ENCODE measurements at places on chromosomes 7 and 10.

DNA sequence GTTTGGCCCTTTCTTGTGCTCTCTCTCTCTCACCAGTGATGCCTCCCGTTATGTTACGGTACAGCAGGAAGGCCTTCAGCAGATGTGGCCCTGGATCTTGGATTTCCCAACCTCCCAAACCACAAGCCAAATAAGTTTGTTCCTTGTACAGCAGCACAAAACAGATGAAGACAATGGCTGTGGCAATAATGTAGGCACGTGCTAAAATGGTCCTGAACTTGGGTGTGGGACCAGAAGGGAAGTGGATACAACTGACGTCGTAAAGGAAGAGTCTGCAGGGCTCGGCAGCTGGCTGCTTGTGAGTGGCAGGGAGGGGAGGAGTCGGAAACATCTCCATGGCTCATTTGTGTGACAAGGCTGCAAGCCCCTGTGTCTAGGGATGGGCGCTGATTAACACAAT is 26.8 kb downstream of the PROSER2 start:
- no peaks in the 10 kb centered on the region for H3K36me3 ChIP-seq
- no peak for DNase-seq
- no peaks in the 10 kb centered on the region for H3K27me3 ChIP-seq

- H3K4me3 ChIP-seq = no peak overlapping the region
- H3K27me3 ChIP-seq = no peaks in the 10 kb centered on the region
- no peaks in the 10 kb centered on the region for H3K36me3 ChIP-seq
- no peak overlapping the region for H3K27ac ChIP-seq
- DNase-seq = no peak
- peaks cover 44% of the 10 kb centered on the region for H3K4me1 ChIP-seq
Observed at GRCh38 chr7:4748231-4748681, 27.2 kb upstream of the AP5Z1 start.

- DNase-seq = no peak
- H3K36me3 ChIP-seq = no peaks in the 10 kb centered on the region
- H3K4me3 ChIP-seq = no peak overlapping the region
- H3K4me1 ChIP-seq = peaks cover 20% of the 10 kb centered on the region
- H3K27me3 ChIP-seq = no peaks in the 10 kb centered on the region
Observed at GRCh38 chr7:138478499-138478908, 18.4 kb downstream of the TRIM24 start.

DNA sequence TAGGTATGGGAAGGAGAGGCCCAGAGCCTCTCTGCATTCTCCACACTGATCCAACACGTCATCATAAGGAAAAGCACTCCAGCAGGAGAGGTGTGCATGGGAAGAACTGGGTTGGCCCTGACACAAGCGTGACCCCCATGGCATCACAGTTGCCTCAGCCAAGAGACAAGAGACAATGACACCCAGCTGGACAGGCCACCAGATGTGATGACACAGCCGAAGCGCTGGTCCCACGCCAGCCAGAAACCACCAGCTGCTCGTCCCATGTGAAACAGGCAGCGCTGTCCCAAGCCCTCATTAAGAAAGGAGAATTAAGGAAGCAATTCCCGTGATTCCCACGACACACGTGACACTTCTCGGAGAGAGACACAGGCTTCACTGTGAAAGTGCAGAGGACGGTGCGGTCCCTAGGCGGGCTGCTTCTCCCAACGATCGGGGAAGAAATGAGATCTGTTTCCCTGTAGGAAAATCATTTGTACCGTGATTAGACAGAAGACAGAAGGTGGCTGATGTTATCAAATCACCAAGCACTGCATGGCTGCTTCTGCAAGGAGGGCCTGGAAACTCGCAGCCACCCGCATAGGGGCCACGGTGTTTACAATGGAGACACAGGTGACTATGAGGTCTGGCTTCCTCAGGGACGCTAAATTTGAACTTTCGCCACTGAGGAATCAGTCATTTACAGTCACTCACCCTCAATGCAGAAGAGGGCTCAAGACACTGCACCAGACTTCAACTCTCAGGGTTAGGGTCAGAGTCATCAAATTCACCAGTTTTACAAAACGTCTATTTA is 74.5 kb downstream of the DIP2C start:
- no peaks in the 10 kb centered on the region for H3K27me3 ChIP-seq
- H3K36me3 ChIP-seq = no peaks in the 10 kb centered on the region
- no peak overlapping the region for H3K4me3 ChIP-seq
- no peak for DNase-seq
- H3K4me1 ChIP-seq = no peaks in the 10 kb centered on the region

GRCh38 chr10:50605269-50605950 is 18.3 kb downstream of the SGMS1 start:
- DNase-seq = no peak
- no peak overlapping the region for H3K27ac ChIP-seq
- no peaks in the 10 kb centered on the region for H3K27me3 ChIP-seq
- peaks cover 61% of the 10 kb centered on the region for H3K4me1 ChIP-seq

- no peak overlapping the region for H3K4me3 ChIP-seq
- no peak for DNase-seq
- H3K4me1 ChIP-seq = no peaks in the 10 kb centered on the region
- no peaks in the 10 kb centered on the region for H3K36me3 ChIP-seq
- H3K27ac ChIP-seq = no peak overlapping the region
- H3K27me3 ChIP-seq = no peaks in the 10 kb centered on the region
Observed at GRCh38 chr7:133753513-133753912, 373.6 kb upstream of the LRGUK start.

DNA sequence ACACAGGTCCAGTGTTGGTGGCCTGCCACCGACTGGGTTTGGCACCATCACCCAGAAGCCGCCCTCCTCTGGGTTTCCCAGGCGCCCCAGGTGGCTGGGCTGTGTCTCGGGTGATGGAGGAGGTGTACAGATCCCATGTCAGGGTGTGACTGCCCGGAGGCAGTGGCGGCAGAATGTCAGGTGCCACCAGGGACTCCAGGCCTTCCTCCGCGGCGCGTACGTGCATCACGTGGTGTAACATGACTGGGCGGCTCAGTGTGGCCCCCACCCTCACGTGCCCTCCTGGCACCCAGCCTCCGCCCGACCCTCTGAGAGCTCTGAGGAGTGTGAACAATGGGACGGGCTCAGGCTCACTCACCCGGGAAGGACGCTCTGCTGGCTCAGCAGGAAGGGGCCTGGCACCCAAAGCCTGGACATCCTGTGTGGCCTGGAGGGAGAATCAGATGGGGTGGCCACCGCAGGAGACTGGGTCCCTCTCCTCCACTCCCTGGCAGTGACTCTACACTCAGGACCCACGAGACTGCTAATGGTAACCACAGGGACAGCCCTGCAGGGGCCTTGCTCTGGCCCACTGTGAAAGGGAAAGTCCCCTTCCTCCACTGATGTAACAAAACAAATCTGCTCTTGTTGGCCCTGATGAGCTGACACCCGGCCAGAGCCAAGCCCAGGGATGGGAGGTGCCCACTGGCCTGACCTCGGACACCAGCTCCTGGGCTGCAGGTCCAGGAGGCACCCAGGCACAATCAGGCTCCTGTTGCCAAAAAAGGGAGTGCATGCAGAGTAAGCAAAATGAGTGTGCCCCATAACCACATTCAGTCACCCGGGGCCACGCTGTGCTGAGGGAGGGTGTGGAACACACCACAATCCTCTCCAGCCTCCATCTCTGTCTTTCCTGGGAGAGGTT is 164.8 kb downstream of the PRKAG2 start:
- no peak overlapping the region for H3K4me3 ChIP-seq
- no peaks in the 10 kb centered on the region for H3K4me1 ChIP-seq
- no peak overlapping the region for H3K27ac ChIP-seq
- no peak for DNase-seq

GRCh38 chr7:116952635-116953371 is 498 bp upstream of the ST7 start:
- no peaks in the 10 kb centered on the region for H3K36me3 ChIP-seq
- peak overlapping the region; percentile 76 for H3K27ac ChIP-seq
- peak overlapping the region; percentile 66 for H3K4me3 ChIP-seq
- no peak for DNase-seq
- peaks cover 8% of the 10 kb centered on the region for H3K4me1 ChIP-seq

DNA sequence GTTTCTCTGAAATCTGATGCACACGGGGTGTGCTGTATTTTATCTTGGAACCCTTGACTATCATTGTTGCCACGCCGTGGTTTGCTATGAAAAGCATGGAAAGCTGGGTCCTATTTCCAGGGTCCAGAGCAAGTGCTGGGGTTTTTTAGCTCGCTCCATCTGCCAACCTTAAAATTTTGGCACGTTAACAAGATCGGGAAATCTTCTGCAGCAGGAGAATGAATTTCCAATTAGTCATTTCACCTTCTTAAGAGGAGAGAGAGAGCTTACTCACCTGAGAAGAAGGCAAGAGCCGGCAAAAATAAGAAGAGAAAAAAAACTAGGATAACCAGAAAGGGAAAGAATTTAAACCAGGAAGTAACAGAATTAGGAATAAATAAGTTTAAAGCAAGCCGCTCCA is 223.6 kb upstream of the CELF2 start:
- no peak overlapping the region for H3K4me3 ChIP-seq
- H3K36me3 ChIP-seq = no peaks in the 10 kb centered on the region
- H3K27me3 ChIP-seq = no peaks in the 10 kb centered on the region
- no peaks in the 10 kb centered on the region for H3K4me1 ChIP-seq

DNA sequence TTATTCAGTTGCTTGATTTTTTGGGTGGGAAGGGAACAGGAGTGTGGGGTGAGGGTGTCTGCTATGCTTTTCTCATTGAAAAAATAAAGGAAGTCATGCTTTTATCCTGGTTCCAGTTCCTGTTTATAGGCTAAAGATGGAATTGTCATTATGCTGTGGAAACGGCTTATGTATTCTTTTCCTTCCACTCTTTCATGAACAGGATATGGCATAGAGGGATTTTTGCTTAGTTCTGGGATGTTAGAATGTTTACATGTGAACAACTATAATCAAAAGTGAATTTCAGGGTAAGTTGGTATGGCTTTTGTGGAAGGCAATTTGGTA is 35.9 kb upstream of the PTPN12 start:
- no peaks in the 10 kb centered on the region for H3K36me3 ChIP-seq
- no peaks in the 10 kb centered on the region for H3K4me1 ChIP-seq
- no peak overlapping the region for H3K27ac ChIP-seq
- DNase-seq = no peak

DNA sequence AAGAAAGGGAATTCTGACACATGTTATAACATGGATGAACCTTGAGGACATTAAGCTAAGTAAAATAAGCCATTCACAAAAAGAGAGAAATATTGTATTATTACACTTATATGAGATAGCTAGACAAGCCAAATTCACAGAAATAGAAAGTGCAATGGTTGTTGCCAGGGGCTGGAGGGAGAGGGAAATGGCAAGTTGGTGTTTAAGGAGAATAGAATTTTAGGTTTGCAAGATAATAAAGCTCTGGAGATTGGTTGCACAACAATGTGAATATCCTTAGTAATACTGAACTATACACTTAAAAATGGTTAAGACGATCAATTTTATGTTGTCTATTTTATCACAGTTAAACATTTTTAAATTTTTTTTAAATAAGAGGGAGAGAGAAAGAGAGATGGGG is 25.0 kb upstream of the ADD3 start:
- DNase-seq = no peak
- no peaks in the 10 kb centered on the region for H3K36me3 ChIP-seq
- H3K4me1 ChIP-seq = peaks cover 8% of the 10 kb centered on the region
- no peak overlapping the region for H3K4me3 ChIP-seq
- peak overlapping the region; percentile 53 for H3K27ac ChIP-seq
- no peaks in the 10 kb centered on the region for H3K27me3 ChIP-seq

GRCh38 chr7:29274146-29275017 is 79.8 kb downstream of the CHN2 start:
- no peaks in the 10 kb centered on the region for H3K27me3 ChIP-seq
- no peak overlapping the region for H3K27ac ChIP-seq
- no peaks in the 10 kb centered on the region for H3K36me3 ChIP-seq
- H3K4me3 ChIP-seq = no peak overlapping the region

DNA sequence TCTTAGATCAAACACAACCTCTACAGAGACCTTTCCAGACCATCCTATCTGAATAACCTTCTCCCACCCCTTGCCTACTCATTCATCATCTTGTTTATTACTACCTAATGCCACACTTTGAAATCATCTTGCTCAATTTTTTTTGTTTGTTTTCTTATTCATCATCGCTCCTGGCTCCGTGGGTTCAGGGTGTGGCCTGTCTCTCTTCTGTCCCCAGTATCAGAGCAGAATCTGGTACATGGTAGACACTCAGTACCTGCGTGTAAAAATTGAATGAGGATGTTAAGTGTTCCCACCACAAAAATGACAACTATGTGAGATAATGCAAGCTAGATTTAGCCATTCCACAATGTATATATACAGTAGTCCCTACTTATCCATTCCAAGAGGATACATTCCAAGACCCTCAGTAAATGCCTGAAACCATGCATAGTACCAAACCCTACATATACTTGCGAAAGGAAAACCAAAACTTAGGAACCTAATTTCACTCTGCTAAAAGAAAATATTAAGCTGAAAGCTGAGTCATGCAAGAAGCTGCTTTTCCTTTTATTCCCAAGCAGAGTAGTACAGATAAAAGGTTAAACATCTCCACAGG is 72.1 kb upstream of the SEC61G start:
- H3K36me3 ChIP-seq = no peaks in the 10 kb centered on the region
- DNase-seq = no peak
- no peaks in the 10 kb centered on the region for H3K27me3 ChIP-seq
- no peak overlapping the region for H3K27ac ChIP-seq
- no peak overlapping the region for H3K4me3 ChIP-seq

DNA sequence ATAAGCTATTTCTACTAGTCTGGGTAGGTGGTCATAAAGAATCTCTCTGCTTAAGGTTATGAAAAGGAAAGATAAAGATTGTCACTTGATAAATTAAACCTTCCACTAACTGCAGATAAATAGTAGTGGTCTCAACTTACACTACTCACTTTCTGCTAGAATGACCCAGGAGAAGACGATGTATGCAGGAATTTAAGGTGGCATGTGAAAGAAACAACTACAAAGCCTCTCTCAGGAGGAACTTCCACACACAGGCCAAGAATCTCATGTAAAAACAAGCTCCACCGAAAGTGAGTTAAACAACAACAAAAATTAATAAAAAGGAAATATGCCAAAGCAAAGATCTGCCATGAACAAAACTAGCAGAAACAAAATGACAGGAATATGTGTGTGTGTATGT is 165.4 kb downstream of the CDC14C start:
- no peak overlapping the region for H3K4me3 ChIP-seq
- H3K27ac ChIP-seq = no peak overlapping the region
- no peaks in the 10 kb centered on the region for H3K4me1 ChIP-seq
- no peaks in the 10 kb centered on the region for H3K36me3 ChIP-seq
- no peaks in the 10 kb centered on the region for H3K27me3 ChIP-seq

- no peaks in the 10 kb centered on the region for H3K36me3 ChIP-seq
- H3K27me3 ChIP-seq = no peaks in the 10 kb centered on the region
- DNase-seq = no peak
- H3K4me3 ChIP-seq = no peak overlapping the region
- H3K27ac ChIP-seq = no peak overlapping the region
- H3K4me1 ChIP-seq = no peaks in the 10 kb centered on the region
Observed at GRCh38 chr10:68135922-68136792, 26.9 kb downstream of the MYPN start.

DNA sequence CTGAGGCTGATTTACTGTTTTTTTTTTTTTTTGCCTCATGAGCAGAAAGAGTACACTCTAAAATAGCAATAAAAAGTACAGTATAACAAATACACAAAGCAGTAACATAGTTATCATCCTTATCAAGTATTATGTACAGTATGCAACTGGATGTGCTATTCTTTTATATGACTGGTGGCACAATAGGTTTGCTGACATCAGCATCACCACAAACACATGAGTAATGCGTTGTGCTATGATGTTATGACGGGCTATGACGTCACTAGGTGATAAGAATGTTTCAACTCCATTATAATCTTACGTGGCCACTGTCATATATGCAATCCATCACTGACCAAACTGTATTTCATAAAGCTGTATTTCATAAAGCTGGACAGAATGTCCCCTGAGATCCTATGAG is 189.2 kb upstream of the GLI3 start:
- no peaks in the 10 kb centered on the region for H3K27me3 ChIP-seq
- H3K4me1 ChIP-seq = no peaks in the 10 kb centered on the region
- no peak for DNase-seq
- no peaks in the 10 kb centered on the region for H3K36me3 ChIP-seq
- no peak overlapping the region for H3K4me3 ChIP-seq

All from CD8-positive, alpha-beta memory T cell (primary cell).